ENCODE measurements at places on chromosomes 7 and 10. TPM values are rescaled to one million over a fixed set of nuclear protein-coding genes. Genes with fewer than 3 reads are reported as not detected.

- H3K4me3 ChIP-seq = no peak overlapping the region
- H3K36me3 ChIP-seq = no peaks in the 10 kb centered on the region
- no peaks in the 10 kb centered on the region for H3K4me1 ChIP-seq
Measured at GRCh38 chr10:3235395-3235794, 62.8 kb upstream of the PITRM1 start.

GRCh38 chr10:47058961-47059391, 147.7 kb downstream of the PTPN20 start:
- no peaks in the 10 kb centered on the region for H3K27me3 ChIP-seq
- peak; percentile 8 for DNase-seq
- H3K36me3 ChIP-seq = no peaks in the 10 kb centered on the region
- H3K4me1 ChIP-seq = no peaks in the 10 kb centered on the region
- H3K27ac ChIP-seq = no peak overlapping the region

Gene CFAP46
- 0.50 TPM for polyA plus RNA-seq

Gene AASS
- 2.0 TPM for polyA plus RNA-seq

Gene LCOR
- polyA plus RNA-seq = 2.0 TPM

Data from stomach (tissue), 19 donors.